Small intestine (tissue), 16 donors: ENCODE measurements at places on chromosomes 6 and 20. TPM values are rescaled to one million over a fixed set of nuclear protein-coding genes. Genes with fewer than 3 reads are reported as not detected.

GRCh38 chr6:161829291-161829729 is 555.4 kb upstream of the AGPAT4 start:
- no peak for DNase-seq

- DNase-seq: no peak
Measured at GRCh38 chr20:63567136-63567385, 7.0 kb downstream of the HELZ2 start.

GRCh38 chr6:79862711-79863110 is 84.6 kb downstream of the ELOVL4 start:
- no peak for DNase-seq

AFG1L gene
- polyA plus RNA-seq: 4.9 TPM

HSPA1L gene
- 1.3 TPM for polyA plus RNA-seq

TXLNB gene
- polyA plus RNA-seq: 1.0 TPM
